ENCODE measurements at places on chromosomes 3 and 15. TPM values are rescaled to one million over a fixed set of nuclear protein-coding genes. Genes with fewer than 3 reads are reported as not detected.

HRH1 gene
- total RNA-seq: 5.1 TPM

CLDN18 gene
- total RNA-seq: not detected

DZIP3 gene
- 9.0 TPM for total RNA-seq

SMCO1 gene
- total RNA-seq: not detected

SLC6A11 gene
- 0.04 TPM for total RNA-seq

CPN2 gene
- not detected for total RNA-seq

LRCH3 gene
- 24.5 TPM for total RNA-seq

CIDEC gene
- 0.38 TPM for total RNA-seq

PTPRG gene
- total RNA-seq: 28.0 TPM

TNFAIP8L3 gene
- not detected for total RNA-seq

CCDC80 gene
- 6.2 TPM for total RNA-seq

NPAP1 gene
- under 0.01 TPM for total RNA-seq

ACAN gene
- 1.5 TPM for total RNA-seq

ZNF774 gene
- total RNA-seq: 1.2 TPM

TCTA gene
- 14.8 TPM for total RNA-seq

REC114 gene
- not detected for total RNA-seq

ST3GAL6 gene
- 4.4 TPM for total RNA-seq

THAP10 gene
- 2.2 TPM for total RNA-seq

CD86 gene
- total RNA-seq: not detected

Measured in A375 (cell line).